Activated naive CD4-positive, alpha-beta T cell (primary cell): ENCODE measurements at places on chromosomes 2 and 18.

DNA sequence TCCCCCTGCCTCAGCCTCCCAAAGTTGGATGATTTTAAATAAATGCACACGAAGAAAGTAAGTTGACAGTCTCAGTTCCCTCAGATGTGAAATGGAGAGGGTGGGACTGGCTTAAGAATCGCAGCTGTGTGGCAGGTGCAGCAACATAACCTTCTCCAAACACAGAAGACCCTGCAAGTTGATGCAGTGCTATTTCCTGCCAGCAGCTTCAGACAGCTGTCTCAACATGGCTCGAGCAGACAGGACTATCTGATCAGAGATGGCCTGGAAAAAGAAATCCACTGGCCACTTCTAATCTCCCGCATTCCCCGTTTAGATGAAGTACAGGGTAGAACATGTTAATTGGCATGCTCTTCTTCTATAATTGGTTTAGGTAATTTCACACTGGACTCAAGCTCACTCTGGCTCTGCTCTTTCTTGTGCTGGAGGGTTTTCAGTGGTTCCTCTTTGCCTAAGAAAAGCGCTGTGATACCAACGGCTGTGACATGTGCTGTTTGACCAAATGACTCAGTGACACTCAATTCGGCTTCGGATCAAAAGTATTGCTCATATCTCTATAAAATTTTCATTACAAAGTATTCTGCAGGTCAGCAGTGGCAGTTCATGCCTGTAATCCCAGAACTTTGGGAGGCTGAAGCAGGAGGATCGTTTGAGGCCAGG lies 40.2 kb downstream of the MYOM1 start:
- no peak for DNase-seq

- DNase-seq = no peak
Observed at GRCh38 chr2:204664708-204665121, 119.4 kb downstream of the PARD3B start.

DNA sequence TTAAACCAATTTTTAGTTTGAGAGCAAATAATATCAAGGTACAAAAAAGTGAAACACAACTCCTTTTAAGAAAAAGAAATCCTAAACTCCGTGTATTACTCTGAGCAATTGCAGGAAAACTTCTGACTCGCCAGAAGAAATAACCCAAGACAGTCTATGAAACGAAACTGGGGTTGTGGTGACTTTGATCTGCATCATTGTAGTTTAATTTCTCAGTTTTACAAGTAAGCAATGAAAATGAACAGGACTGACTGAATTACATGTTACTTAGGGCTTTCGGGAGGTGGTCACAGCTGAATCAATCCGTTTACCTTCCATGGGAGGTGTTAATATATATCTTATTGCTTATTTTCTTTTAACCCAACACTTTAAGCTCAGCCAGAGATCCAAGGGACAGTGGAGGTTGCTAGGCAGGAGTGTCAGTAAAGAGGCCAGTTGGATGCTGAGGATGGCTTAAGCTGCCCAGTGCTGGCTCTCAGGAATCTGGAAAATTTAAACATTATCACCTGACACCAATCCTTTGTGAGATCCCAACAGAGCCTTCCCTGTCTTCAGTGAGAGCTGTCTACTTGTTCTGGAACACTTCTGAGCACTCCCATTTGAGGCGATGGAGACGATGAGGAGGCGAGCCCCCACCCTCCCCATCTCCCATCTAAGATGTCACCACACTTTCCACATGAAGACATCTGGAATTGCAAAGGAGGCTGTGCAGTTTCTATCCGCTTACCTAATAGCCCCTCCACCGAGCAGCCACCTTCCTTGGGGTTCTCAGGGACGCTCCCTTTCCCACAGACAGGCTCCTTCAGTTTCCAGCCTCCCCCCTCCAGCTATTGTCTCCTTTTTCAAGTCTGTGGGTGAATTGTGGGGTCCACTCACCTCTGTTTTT lies 3.6 kb upstream of the RAB31 start:
- DNase-seq = no peak

GRCh38 chr18:25287106-25287505 lies 64.9 kb downstream of the ZNF521 start:
- DNase-seq = no peak

GRCh38 chr18:45863469-45863868 lies 38.0 kb downstream of the SIGLEC15 start:
- DNase-seq = no peak

- DNase-seq = no peak
Observed at GRCh38 chr2:133586978-133587377, 18.7 kb upstream of the NCKAP5 start.

DNA sequence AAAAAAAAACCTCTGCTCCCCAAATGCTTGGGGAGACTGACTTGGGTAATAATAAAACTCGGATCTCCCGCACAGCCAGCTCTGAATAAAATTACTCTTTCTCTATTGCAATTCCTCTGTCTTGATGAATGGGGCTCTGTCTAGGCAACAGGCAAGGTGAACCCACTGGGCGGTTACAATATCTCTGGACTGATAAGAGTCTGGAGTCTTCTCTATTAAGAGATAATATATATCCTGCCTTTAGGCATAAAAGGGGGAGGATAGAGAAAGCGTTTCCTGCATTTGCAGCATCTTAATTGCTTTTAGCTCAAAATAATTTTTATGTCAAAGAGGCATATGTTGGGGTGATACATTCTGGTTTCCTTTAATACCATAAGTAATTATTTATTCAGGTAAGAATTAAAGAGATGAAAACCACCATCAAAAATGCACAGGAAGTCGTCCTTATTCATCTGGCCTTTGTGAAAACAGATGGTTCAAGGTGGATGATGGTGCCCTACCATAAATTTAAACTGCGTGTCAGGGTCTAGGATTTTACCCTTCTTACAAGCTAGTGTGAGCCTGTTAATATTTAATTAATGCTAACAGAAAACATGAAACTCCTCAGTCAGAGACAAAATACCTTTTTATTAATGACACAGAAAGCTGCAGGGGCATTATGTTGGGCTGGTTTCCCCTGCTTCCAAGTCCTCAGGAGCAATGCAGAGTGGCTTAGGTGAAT lies 736.8 kb downstream of the SOCS6 start:
- no peak for DNase-seq

DNA sequence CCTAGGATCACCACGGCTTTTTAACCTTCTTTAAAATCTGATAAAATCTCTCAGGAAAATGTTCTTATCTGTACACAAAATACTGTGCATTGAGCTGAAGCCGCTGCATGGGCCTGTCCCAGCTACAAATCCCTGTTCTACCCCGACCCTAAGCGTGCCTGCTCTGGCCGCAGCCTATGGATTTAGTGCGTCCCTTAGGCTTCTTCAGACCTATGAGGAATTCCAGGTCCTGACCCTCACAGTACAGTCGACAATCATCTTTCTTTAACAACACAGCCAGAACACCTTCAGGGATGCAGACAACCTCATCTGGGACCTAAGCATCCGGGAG lies 477 bp upstream of the WDCP start:
- DNase-seq = no peak

DNA sequence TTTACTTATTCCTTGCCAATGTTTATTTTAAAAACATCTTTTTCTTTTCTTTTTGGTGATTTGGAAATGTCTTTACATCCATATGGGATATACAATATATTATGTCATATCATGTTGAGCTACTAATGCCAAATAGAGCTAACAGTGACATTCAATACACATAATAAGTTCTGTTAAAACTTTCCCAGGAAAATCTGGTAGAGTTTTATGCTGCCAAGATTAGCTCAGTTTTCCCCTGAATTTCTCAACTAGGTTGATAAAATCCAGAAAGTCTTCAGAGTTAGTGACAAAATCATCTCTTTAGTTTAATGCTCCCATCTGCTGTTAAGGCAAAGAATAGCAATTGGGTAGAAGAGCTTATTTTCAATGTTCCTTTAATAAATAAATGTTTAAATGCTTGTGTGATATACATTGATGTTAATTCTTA lies 9.9 kb downstream of the COL3A1 start:
- no peak for DNase-seq

DNA sequence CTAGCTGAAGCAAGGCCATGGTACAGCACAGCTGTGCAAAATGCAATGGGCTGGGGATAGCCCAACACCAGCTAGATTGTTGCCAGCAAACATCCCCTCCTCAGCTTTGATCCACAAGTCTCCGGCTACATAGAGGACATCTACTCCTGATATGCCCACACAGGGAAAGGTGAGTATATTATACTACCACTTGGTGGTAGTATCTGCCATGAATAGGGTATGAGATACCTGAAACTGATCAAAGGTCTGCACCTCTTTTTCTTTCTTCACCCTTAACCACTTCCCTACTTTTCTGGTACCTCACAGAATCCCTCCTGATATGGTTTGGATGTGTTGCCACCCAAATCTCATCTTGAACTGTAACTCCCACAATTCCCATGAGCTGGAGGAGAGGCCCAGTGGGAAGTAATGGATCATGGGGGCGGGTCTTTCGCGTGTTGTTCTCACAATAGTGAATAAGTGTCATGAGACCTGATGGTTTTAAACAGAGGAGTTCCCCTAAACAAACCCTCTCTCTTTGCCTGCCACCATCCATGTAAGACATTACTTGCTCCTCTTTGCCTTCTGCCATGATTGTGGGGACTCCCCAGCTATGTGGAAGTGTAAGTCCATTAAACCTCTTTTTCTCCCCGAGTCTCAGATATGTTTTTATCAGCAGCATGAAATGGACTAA lies 279.6 kb downstream of the TXNL1 start:
- no peak for DNase-seq

DNA sequence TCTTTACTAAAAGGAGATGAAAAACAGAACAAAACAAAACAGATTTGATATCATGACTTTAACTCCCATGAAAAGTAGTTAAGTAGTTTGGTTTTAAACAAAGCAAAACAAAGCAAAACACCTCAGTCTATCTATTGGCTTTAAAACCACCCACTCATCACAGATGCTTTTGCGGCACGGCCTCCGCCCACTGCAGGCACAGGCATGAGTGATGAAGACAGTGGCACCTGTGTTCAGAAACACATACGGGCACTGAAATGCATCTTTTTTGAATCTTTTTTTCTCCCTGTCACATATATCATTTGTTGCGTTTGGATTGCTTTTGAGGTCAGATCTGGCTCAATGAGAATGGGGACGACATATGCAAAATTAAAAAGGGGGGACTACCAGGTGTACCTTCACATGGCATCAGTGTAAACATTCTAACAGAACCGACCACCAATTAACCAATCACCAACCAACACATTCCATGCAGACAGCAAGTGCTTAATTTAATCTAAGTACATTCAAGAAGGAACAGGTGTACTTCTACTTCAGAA lies 147.4 kb upstream of the REV1 start:
- DNase-seq = no peak

- DNase-seq = no peak
Observed at GRCh38 chr2:437756-438393, 150.0 kb upstream of the ALKAL2 start.

DNA sequence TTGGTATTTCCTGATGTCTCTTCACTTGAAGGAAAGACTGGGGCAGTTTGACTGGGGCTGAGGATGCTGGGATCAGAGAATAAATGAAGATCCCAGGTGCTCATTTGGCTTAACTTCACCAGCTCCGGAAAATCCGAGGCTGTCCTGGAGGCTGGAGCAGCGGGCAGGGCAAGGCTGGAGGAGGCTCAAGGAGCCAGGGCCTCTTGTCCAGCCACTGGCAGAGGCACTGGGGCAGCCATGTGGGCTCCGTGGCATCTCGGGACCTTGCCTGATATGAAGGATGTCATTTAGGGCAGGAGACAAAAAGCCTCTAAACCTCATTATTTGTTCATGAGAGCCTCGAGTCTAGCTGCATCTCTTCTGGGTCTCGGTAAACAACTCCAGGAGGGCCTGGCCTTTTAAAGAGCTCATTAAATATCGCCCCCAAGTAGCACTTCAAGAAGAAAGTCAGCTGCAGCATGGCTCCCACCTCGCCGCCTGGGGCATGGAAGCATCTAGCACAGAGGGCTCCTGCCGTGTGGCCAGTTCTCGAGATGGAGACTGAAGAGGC lies 13.5 kb upstream of the GPR55 start:
- DNase-seq = no peak

GRCh38 chr2:154882725-154883124 lies 184.2 kb downstream of the KCNJ3 start:
- DNase-seq = no peak

- no peak for DNase-seq
Observed at GRCh38 chr2:28645553-28645952, 106.1 kb upstream of the PPP1CB start.

DNA sequence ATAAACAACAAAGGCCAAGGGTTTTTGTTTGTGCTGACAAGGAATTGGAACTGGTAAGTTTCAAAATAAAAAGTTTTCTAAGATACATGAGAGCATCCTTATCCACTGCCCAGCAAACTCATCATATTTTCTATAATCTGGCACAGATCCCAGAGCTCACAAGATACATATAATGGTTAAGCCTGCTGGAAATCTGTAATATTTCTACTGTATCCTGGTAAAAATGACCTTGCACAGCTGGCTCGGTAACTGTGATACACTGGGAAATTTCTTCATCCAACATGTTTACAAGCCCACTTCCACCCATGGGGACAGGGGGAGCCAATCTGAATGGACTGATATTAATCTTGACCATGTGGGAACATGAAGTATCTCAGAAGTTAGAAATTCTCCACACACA lies 425.4 kb upstream of the MMADHC start:
- no peak for DNase-seq

- no peak for DNase-seq
Observed at GRCh38 chr2:15633043-15633970, 41.6 kb downstream of the DDX1 start.

GRCh38 chr2:17879137-17879912 lies 858 bp downstream of the KCNS3 start:
- no peak for DNase-seq

DNA sequence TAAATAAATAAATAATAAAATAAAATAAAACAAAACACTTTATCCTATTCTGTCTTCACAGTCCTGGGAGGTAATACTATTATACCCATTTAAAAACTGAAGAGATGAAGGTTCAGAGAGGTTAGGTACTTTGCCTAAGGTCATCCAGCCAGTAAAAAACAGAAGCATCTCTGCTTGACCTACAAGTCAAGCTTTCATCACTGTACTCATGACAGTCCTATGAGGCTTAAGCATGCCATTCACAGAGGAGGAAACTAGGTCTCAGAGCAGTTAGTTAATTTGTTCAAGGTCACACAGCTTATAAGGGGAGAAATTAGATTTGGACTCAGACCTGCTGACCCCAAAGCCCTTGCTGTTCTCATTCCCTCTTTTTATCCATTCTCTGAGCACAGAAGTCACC lies 77.5 kb downstream of the MARCO start:
- no peak for DNase-seq

DNA sequence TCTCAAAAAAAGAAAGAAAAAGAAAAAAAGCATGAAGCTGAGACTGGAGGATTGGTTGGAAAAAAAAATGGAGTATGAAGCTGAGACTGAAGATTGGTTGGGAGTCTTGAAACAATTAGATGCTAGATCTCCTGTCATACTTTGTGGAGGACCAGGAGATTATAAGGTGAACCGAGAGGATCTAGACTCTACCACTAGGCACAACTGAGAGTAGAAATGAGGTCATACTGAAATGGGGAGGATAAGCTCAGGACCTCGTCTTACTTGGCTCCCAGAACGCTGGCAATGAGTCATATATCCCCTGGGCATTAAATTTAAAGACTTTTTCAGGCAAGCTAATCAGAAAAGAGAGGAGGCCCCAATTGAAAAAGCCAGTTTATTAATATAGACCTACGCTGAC lies 3.3 kb upstream of the ORC2 start:
- DNase-seq = no peak

GRCh38 chr18:61749031-61749430 lies 143.8 kb downstream of the RNF152 start:
- DNase-seq = no peak
